Right atrium auricular region (tissue), 2 donors: ENCODE measurements at places on chromosomes 16 and 17. TPM values are rescaled to one million over a fixed set of nuclear protein-coding genes. Genes with fewer than 3 reads are reported as not detected.

- DNase-seq: no peak
These were observed 7.8 kb downstream of the HNF1B start for GRCh38 chr17:37737081-37737480.

- DNase-seq: no peak
These were observed 54.1 kb downstream of the BAHCC1 start for GRCh38 chr17:81449351-81449750.

- DNase-seq: no peak
These were observed 38.4 kb downstream of the HIC1 start for GRCh38 chr17:2093349-2093748.

DNA sequence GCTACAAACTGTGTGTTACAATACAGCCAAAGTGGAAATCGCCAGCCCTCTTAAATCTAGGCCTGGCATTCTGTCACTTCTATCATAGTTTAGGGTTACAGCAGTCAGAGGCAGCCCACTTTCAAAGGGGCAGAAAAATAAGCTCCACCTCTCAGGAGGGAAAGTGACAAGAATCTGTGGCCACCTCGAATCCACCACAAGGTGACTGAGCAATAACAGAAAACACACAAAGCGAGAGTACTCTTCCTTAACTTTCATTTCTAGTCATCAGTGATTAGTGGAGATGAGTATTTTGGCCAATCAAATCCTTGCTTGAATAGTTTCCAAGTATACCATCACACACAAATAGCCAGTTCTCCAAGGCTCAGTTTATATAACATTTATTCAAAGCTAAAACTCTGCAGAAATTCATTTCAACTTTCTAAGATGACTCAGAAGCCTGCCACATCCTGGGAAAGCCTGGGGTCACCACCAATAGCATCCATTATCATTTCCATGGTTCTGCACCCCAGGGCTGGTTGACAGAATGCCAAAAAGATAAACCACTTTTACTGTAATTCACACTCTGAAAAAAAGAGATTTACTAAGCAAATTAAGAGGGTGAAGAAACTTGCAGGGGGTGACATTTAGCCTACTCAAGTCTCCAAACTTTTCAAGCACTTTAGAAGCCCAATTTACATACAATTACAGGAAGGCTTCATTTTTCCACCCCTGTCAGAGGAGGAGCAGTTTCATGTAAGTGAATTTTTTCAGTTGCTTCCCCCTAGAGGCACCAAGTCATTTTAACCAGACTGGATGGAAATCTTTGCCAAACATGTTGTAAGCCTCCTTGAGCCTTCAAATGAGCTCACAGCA is 66.8 kb downstream of the SALL1 start:
- no peak for DNase-seq

DNA sequence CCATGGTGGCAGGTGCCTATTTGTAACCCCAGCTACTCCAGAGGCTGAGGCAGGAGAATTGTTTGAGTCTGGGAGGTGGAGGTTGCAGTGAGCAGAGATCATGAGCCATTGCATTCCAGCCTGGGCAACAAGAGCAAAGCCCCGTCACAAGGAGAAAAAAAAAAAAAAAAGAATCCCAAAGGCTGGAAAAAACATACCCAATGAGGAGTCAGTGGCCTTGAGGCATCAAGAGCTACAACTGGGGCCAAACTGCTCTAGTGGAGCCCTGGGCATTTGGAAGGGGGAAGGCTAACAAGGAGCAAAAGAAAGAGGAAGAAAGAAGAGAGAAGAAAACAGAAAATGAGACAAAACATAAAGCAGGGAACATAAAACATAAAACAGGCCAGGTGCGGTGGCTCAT is 6.9 kb downstream of the CHST6 start:
- no peak for DNase-seq

DNA sequence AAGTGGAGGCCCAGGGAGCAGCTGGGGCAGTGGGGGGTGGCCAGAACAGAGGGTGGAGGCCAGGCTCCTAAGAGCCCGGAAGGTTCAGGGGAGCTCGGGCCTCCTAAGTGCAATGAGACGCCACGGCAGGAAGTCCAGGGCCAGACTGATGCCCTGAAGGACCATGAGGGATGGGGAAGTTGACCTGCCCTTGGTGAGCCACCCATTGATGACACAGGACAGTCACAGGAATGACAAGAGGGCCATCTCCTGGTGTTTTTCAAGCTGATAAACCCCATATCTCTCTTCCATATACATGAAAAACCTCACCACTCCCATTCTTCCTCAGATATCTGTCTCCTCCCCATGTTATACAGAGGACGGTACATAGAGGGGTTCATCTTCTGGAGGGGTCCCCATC is 5.8 kb upstream of the MRPL58 start:
- no peak for DNase-seq

GRCh38 chr17:79648181-79648831 is 37.5 kb upstream of the RBFOX3 start:
- DNase-seq: peak; percentile 7

DNA sequence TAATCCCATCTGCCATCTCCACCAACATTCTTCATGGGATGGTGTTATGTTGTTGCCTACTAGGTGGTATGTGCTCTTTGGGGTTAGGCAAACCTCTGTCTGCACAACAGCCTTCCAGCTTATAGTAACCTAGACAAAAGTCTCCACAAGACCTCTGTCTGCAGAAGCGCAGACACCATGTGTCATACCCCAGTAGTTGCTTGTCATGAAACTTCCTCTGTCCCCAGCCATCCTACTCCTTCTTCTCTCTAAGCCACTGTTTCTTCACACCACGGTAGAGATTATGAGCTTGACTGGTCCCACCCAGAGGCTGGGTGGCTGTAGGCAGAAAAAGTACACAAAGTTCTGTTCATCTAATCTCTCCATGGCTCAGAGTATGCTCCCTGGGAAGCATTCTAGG is 100.3 kb downstream of the MAF start:
- DNase-seq: no peak

- no peak for DNase-seq
These were observed 8.3 kb downstream of the TAT start for GRCh38 chr16:71568551-71568950.

DNA sequence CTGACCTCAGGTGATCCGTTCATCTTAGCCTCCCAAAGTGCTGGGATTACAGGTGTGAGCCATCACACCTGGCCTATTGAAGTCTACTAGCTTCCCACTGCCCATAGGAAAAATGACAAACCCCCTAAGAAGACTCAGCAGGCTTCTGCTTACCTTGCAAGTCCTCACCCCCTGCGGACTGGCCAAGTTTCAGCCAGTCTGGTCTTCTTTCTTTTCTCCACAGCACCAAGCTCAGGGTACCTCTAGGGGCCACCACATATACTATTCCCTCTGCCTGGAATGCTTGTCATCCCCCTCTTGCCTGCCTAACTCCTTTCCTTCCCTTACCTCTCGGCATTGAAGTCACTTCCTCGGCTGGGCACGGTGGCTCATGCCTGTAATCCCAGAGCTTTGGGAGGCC is 31.2 kb downstream of the ABCC3 start:
- DNase-seq: no peak

DNA sequence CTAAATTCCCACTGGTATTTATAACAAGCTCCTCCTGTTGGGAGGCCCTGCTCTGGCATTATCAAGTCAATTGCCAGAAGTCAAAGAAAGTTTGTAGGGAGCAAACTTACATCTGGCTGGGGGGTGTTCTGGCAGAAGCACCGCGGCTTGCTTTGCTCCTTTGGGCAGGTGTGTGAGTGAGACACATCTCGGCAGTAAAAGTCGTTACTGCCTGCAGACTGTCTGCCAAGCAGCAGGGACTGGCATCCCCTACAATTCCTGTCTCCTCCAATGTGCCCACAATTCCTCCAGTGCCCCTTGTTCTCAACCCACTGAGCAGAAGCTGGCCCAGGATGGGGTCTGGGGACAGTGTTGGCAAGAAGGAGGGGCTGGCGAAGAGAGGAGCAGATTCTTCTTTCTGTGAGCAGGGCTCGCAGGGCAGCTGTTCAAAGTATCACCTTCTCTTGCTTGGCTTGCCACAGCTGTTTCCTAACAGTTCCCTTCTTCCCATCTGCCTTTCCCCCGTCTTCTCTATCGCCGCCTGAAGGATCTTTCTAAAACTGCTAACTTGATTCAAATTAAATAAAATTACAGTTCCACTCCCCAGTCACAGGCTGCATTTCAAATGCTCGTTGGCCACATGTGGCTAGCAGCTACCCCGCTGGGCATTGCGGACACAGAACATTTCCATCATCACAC is 30.2 kb downstream of the SPACA3 start:
- DNase-seq: no peak

DNA sequence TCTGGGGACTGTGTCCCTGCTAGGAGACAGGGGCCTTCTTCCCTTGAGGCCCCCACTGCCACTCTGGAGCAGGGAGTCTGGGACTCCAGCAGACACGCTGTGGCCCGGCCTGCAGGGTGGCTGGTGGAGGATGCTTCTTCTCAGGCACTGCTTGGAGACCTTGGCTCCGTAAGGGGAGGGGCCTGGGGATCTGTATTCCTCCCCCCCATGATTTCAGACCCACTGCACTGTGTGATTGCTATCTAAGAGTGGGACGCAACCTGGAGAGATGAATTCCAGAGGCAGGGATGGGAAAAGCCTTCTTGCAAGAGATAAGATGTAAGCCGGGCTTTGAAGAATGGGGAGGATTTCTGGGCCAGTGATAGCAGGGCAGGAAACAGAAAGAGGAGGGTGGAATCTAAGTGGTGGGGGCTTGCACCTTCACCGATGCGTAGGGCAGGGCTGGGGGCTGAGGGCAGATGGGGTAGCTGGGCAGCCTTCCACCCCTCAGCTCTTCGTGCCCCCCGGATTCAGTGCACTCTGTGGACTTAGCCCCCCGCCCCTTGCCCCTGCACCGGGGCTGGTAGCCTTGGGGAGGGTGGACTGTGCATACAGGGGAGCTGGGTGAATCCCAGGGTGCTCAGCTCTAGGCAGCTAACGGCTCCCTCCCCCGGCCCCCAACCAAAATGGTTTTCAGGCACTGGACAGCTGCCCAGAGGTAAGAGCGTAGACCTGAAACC is 5.2 kb upstream of the GSE1 start:
- no peak for DNase-seq

DNA sequence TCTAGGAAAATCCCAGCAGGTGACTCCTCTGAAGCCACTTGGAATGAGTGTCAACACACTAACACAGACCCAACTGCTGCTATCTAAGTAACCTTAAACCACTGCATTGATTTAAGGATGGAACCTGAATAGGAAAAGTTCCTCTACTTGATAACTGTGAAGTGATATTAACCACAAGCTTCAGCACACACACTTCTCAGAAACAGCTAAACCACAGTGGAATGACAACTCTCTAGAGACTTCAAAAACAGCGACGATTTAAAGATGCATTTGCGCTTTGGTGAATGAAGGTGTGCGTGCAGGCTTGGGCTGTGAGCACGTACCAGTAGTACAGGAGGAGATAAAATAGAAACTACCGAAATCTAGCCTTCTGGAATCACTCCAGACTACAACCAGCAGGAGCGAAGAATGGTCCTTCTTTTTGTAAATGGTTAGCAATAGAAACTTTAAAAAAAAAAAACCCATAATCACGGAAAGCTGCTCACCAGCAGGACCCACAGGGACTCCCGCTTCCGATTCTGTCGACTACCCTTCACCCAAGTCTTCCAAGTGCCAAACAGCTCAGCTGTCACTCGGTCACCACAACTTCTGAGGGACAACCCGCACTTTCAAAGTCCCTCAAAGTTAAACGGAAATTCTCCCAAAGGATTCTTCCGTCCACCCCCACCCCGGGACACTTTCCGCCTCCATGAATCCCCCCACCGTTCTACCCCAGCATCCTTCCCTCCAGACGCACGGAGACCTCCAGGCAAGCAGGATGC is 137.7 kb upstream of the CORO6 start:
- DNase-seq: no peak

- no peak for DNase-seq
These were observed 470.3 kb downstream of the TMEM114 start for GRCh38 chr16:8120001-8120400.

Gene CACNG3
- total RNA-seq: not detected

Gene AFMID
- 28.6 TPM for total RNA-seq

Gene CCL16
- not detected for total RNA-seq

Gene TMEM114
- total RNA-seq: not detected

Gene NPIPA7
- total RNA-seq: 3.6 TPM

Gene FBXL16
- total RNA-seq: 1.3 TPM

Gene KRTAP9-8
- not detected for total RNA-seq

Gene HOXB5
- not detected for total RNA-seq

Gene ENO3
- 235 TPM for total RNA-seq
